Neural crest cell (in vitro differentiated cells): ENCODE measurements at places on chromosomes 4 and X.
A peak's percentile ranks its signal among the peaks of the same experiment; 100 is the strongest.

GRCh38 chr4:72827968-72828367 is 241.5 kb downstream of the COX18 start:
- no peak for DNase-seq

DNA sequence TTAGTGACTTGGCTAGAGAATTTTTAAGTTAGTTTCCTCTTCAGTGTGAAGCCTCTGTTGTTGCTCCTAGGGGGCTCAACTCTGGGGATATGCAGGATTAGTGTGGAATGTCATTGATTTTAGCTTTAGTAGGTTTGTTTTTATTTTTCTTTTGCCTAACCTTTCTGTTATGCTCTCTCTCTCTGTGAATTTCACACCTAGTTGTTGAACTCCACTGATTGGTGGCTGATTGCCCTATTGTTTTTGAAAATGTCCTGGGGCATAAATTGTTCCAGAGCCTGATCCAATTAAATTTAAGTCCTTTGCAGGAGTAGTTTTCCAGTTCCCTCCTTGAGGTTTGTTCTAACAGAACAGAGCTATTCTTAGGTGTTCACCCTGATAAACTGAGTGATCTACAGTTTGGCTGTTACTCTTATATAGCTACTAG is 393.3 kb upstream of the CTSO start:
- no peak for DNase-seq

DNA sequence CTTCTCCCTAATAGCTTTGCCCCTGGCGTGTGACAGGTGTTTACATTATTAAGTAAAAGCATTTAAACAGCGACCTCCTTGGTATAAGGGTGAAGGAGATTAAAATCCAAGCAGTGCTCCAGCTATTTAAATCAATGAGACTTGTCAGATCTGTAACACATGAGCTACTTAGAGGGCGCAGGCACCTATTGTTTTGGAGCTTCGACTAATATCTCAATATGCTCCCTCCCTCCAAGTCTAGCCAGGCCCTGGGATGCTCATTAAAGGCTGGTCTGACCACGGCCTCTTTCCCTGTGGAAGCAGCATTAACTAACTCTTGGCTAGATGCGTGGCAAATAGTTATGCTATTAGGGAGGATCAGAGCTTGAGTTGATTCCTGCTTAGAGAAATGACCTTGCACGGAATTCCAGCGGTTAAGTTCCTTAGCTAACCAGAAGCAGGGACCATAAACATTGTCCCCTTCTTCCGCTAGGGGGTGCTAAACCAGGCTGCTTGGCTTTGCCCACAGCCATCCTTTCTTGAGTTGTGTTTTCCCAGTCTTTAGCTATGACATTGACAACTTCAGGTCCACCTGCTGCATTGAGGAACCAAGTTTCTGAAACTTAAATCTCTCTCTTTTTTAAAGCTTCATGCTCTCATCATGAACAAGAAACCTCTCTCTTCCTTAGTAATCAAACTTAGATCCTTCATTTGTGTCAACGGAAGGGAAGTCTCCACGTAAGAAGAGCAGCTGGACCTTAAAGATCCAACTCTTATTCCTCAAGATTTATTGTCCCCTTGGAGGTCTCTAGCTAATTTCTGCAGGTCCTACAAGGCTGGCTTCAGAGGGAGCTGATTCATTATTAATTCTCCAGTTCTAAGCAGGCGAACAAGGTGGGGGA is 80.7 kb upstream of the IGFBP7 start:
- peak; percentile 49 for DNase-seq

- no peak for DNase-seq
Measured at GRCh38 chr4:100841911-100842310, 324.1 kb upstream of the EMCN start.

DNA sequence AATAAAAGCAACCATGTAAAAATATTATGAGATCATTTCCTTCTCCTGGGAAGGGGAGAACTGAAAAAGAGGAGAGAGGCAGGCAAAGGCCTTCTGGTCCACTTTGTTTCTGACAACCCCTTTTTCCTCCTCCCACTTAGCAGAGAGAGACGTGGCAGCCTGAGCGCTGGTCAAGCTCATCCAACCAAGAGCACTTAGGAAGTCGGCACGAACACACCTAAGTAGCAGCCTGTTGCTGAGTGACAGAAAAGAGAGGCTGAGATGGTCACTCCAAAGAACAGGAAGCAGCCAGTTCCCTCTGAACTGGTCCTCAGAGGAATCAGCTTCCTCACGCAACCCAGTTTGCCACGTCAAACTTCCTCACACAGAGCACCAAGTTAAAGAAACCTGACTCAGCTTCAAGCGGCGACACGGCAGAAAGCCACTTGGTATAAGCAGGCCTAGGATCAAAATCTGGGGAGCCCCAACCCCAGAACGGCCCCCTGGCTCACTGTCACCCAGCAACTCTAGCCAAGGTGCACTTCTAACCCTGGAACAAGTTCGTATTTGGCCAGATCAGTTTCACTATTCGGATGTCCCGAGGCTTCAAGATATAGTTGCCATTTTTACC is 861 bp downstream of the SEC24D start:
- DNase-seq, result peak; percentile 9

DNA sequence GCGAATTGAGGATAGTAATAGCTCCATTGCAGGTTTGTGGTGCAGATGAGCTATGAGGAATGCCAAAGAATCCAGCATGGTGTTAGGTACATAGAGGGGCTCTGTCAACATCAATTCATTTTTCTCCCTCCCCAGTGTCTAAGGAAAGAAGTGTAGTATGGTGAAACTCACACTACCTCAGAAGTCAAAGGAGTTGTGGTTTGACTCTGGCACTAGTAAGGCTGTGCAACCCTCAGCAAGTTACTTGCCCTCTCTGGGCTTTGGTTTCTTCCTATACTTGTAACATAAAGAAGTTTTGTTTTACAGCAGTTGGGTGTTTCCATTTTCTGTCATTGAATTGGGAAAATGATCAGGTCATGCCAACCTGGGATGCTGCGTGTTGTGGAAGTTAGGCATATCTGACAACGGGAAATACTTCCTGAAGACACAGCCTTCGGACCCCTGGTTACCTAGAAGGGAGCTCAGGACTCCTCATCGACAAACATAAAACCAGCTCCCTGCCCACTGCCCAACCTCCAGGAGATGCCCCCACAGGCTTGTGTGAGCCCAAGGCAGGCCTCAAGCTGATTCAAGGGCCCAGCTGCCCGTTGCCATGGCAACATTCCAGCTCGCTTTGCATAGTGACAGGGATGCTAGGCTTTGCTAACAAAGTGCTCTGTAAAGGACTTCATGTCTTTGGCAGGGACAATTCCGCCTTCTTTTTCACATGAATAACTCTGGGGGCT is 71.4 kb downstream of the RTL5 start:
- DNase-seq, result peak; percentile 37

GRCh38 chrX:1852082-1852481 is 237.2 kb downstream of the ASMT start:
- no peak for DNase-seq

- no peak for DNase-seq
Measured at GRCh38 chr4:87053176-87053658, 118.4 kb downstream of the AFF1 start.

DNA sequence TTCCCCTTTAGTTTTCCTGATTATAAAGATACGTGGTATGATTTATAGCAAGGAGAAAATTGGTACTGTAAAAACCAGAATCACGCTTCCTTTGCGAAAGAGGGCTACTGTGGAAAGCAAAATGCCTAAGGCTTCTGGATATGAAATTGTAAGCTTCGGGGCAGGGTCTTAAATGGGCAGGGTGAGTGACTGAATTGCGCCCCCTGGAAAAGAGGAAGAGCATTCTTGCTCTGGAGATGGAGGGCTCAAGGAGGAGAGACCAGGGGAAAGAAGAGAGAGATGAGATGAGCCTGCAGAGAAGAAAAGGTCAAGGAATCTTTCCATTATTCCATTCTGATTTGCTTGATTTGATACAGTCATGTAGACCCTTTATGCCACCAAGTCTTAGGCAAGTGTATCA is 13.1 kb upstream of the ETNPPL start:
- no peak for DNase-seq

- DNase-seq, result no peak
Measured at GRCh38 chr4:21374641-21375368, 573.8 kb downstream of the KCNIP4 start.

DNA sequence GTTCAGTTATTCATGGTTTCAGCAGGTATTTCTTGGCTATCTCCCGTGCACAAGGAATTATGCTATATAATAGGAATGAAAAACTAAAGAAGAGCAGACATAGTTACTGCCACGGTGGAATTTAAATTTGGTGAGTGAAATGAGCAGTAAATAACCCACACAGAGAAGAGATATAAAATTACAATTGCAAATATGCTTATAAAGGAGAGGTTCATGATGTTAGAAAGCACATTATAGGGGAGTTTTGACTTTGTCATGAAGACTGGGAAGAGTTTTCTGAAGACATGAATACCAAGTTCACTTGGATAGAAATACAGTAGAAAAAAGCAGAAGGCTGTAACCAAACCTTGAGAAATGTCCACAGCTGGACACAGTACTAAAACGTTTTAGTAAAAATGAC is 712.0 kb upstream of the AADAT start:
- DNase-seq, result no peak

GRCh38 chr4:187744911-187745310 is 250.7 kb upstream of the ZFP42 start:
- no peak for DNase-seq
